A673 (cell line): ENCODE measurements at places on chromosomes 2 and 18. TPM values are rescaled to one million over a fixed set of nuclear protein-coding genes. Genes with fewer than 3 reads are reported as not detected.

Gene SRD5A2
- not detected in 2 replicates for total RNA-seq

Gene RAB17
- total RNA-seq: 0.62 TPM in 1 of 2 replicates, not detected in the other

Gene FER1L5
- 1.2 TPM in 2 replicates for total RNA-seq

Gene REG1A
- total RNA-seq: not detected in 2 replicates

Gene HNMT
- total RNA-seq: 0.35 and 0.82 TPM in 2 replicates

Gene PPP1R1C
- total RNA-seq: 3.2 and 5.3 TPM in 2 replicates

Gene AQP12A
- not detected in 2 replicates for total RNA-seq

Gene RGPD3
- 0.30 and 0.57 TPM in 2 replicates for total RNA-seq

Gene MLPH
- total RNA-seq: 0.26 TPM in 1 of 2 replicates, not detected in the other

Gene OSBPL6
- total RNA-seq: 19.3 and 20.3 TPM in 2 replicates

DNA sequence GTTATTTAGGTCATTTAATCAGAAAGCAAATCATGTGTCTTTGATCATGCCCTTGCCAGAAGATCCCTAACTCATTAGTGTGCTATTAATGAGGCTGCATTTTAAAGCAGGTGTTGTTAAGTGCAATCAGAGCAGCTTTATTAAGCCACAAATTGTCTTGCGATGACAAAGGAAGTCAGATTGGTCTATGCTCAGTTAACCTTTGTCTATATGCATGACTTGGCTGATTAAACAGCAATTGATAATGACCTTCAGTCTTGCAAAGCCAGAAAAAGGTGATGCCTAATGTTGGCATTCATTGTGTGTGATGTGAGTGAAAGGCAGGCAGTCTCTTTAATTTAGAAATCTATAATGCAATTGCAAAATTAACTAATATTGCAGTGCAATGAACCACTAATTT, 166.9 kb downstream of the RND3 start:
- no peak overlapping the region for H3K27ac ChIP-seq
- H3K36me3 ChIP-seq: no peaks in the 10 kb centered on the region
- no peaks in the 10 kb centered on the region for H3K27me3 ChIP-seq
- H3K4me1 ChIP-seq: peaks cover 6% of the 10 kb centered on the region

DNA sequence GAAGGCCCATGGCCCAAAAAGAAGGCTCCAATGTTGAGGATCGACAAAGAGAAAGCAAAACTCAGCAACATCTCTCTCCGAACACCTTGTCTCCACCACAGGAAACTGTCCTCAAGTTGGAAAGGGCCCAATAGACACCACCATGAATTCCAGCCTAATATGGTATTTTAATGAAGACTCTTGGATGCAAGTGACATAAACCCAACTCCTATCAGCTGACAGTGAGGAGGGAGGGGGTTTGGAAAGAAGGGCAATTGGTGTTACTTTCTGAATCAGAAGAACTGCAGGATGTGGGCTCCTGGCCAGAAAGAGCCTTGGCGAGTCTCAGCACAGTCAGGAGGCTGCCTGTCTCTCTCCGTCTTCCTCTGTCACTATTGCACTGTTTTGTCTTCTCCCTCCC, 40.3 kb upstream of the SIGLEC15 start:
- no peaks in the 10 kb centered on the region for H3K36me3 ChIP-seq
- no peaks in the 10 kb centered on the region for H3K4me1 ChIP-seq
- H3K27me3 ChIP-seq: no peaks in the 10 kb centered on the region

GRCh38 chr18:51614967-51615571, 417.6 kb upstream of the MEX3C start:
- no peak for DNase-seq
- H3K27ac ChIP-seq: no peak overlapping the region
- H3K4me3 ChIP-seq: no peak overlapping the region
- H3K27me3 ChIP-seq: no peaks in the 10 kb centered on the region
- H3K4me1 ChIP-seq: no peaks in the 10 kb centered on the region

DNA sequence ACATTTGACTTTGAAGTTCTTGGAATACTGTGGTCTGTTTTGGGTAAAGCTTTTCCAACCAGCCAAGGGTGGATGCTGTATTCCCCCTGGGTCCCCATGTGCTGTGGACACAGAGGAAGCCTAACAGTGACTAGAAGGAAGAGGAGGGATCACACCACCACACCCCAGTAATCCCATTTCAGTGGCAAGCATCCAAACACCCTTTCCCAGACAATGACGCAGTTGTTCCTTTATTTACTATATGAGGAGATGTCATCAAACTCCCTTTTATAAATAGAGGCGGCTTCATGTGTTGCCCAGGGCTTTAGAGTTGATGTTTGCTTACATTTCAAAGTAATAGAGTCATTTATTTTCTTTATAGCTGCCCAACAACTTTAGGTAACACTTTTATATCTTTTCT, 959.4 kb upstream of the GYPC start:
- DNase-seq: no peak
- H3K4me3 ChIP-seq: no peak overlapping the region
- no peaks in the 10 kb centered on the region for H3K36me3 ChIP-seq
- H3K4me1 ChIP-seq: no peaks in the 10 kb centered on the region

- DNase-seq: no peak
- no peaks in the 10 kb centered on the region for H3K4me1 ChIP-seq
- no peaks in the 10 kb centered on the region for H3K27me3 ChIP-seq
- no peak overlapping the region for H3K4me3 ChIP-seq
These were observed 867.9 kb upstream of the POU3F3 start for GRCh38 chr2:103986001-103986400.

DNA sequence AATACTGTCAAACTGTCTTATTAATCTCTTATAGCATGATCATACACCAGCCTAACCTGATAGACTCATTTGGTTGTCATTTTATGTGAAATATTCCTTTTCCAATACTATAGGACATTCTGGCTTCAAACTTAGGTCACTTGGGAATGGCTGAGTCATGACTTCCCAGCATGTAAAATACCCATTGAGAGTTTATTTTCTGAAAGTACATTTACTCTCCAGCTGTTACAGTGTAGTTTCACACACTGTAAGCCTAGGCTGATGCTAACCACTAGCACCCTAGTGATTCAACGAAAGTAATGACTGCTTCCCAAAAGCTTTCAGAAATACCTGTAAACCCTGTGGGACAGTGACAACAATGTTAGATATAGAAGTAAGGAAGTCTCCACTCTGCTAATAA, 93.8 kb downstream of the FIGN start:
- H3K4me1 ChIP-seq: no peaks in the 10 kb centered on the region
- H3K36me3 ChIP-seq: no peaks in the 10 kb centered on the region
- H3K4me3 ChIP-seq: no peak overlapping the region
- H3K27ac ChIP-seq: no peak overlapping the region
- DNase-seq: no peak

GRCh38 chr2:50773211-50773932, 258.6 kb downstream of the NRXN1 start:
- no peak overlapping the region for H3K27ac ChIP-seq
- H3K36me3 ChIP-seq: no peaks in the 10 kb centered on the region
- H3K27me3 ChIP-seq: peaks cover 23% of the 10 kb centered on the region
- no peak for DNase-seq
- no peaks in the 10 kb centered on the region for H3K4me1 ChIP-seq

DNA sequence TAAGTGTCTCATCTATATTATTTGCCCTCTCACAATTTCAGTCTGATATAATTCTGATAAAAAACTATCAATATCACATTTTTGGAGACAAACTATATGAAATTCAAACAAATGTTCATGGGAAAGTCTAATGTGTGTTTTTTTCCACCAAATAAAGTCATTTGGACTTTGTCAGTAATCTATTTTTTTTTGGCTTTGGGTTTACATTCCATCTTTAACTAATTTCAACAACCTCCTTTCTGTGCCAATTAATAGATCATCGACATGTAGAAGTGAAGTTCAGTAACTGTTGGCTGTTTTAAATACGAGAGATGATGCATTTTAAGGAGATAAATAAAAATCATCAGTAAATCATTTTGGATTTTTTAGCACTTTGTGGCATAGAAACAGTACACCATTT, 1623.0 kb upstream of the ACVR2A start:
- H3K27ac ChIP-seq: no peak overlapping the region
- H3K4me1 ChIP-seq: no peaks in the 10 kb centered on the region
- DNase-seq: no peak
- H3K27me3 ChIP-seq: peaks cover 88% of the 10 kb centered on the region
- H3K36me3 ChIP-seq: no peaks in the 10 kb centered on the region
- H3K4me3 ChIP-seq: no peak overlapping the region

DNA sequence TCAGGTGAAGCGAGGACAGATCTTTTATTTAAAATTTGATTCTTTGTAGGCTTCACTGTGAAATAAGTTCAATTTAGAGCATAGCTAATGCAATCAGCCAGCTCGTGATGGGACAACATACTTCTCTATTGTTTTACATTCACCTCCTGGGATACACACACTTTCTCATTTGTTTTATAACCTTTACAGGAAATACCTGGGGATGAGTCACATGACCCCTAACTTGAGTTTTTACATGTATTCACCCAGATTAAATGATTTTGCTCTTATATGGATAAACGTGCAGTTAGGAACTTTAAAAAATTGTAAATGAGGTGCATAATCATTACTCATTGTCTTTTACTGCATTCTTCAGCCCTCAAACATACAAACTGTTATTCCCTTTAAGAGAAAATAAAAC, 152.1 kb downstream of the NEDD4L start:
- H3K4me1 ChIP-seq: no peaks in the 10 kb centered on the region
- no peak overlapping the region for H3K4me3 ChIP-seq
- no peaks in the 10 kb centered on the region for H3K27me3 ChIP-seq
- no peak for DNase-seq

- no peaks in the 10 kb centered on the region for H3K27me3 ChIP-seq
- no peak for DNase-seq
- no peaks in the 10 kb centered on the region for H3K36me3 ChIP-seq
- H3K4me3 ChIP-seq: no peak overlapping the region
These were observed 40.5 kb downstream of the UPP2 start for GRCh38 chr2:158142165-158142564.
